AG09319 (cell line): ENCODE measurements at places on chromosomes 11 and 22.

DNA sequence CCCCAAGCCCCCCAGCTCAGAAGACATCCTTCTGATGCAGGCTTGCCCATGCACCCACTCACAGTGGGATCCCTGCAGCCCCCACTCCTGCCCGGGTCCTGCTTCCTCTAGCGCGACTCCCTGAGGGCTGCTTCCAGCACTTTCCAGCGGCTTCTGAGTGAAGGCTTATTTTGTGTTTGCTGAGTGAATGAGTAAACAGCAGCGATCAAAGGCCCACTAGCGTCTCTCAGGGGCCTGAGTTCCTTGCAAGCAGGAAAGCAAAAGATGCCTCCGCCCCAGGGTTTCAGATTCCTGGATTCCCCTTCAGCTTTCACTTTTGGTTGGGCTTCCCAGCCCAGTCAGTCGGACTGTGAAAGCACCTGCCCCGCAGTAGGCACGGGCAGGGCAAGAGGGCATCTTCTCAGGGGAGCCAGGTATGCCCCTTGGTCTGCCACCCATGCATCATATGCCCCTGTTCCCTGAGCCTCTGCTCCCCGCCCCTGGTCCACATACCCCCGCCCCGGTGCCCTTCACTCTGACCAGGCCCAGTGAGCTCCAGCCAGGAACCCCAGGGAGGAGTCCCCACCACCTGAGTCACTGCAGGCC is 9.2 kb downstream of the FADD start:
- no peak for DNase-seq

- DNase-seq: no peak
Measured at GRCh38 chr11:98835335-98835734, 185.4 kb upstream of the CNTN5 start.

GRCh38 chr11:86775361-86775760 is 25.0 kb upstream of the PRSS23 start:
- DNase-seq: no peak

- DNase-seq: no peak
Measured at GRCh38 chr11:61153593-61154095, 7.6 kb downstream of the VPS37C start.

- DNase-seq: no peak
Measured at GRCh38 chr11:36026315-36026968, 82.6 kb downstream of the LDLRAD3 start.

DNA sequence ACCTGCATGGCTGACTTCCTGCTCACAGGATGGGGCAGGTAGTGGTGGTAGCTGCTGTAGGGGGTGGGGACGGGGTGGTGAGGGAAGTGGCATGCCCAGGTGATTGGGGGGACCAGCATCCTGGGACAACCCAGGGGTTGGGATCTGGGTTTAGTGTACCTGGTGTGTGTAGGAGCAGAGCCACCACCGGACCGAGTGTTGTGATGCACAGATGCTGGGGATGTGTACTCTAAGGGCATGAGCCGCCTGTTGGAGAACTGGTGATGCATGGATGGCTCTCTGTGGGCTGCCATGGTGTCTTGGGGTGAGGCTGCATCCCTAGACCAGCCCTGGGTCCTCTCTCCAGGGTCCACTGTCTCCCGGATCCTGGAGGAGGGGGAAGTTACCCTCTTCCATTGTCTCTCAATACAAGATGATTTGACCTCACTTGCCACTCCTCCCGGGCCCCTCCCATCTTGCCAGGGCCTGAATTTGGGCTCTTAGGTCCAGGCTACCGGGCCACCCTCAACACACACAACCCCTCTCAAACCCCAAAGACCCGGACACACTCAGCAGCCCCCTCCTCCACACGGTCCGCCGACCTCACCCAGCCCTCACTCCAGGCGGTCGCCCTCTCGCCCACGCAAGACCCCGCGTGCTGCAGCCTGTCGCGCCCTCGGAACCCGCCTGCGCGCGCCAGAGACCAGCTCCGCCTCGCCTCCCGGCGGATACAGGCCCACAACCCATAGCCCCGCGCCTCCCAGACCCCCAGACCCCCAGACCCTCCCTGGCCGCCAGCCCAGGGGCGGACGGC is 619 bp downstream of the LRRC75B start:
- no peak for DNase-seq

- DNase-seq: no peak
Measured at GRCh38 chr11:34149786-34150185, 44.4 kb downstream of the NAT10 start.

- DNase-seq: no peak
Measured at GRCh38 chr11:37509506-37509905, 911.5 kb upstream of the RAG2 start.

GRCh38 chr11:67458266-67458665 is 3.1 kb downstream of the CABP4 start:
- DNase-seq: no peak

DNA sequence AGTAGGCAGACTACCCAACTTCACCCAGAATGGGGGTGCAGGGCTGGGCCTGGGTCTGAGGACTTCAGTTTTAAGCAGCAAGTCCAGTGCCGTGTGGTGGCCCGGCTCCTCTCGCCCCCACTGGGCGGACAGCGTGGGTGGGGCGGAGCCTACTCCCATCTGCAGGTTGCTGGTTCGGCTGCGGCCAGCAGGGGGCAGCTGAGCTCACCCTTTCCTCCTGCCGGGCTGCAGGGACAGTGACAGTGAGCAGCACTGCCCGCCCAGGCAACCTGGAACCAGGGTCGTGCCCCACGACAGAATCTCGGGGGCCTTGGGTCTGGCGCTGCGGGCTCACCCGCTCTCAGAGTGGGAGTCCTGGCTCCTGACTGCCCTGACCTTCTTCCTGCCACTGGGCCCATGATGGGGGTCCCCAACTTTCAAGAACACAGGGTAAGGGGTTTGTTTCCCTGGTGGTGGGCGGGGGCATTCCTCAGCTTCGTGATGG is 6.2 kb upstream of the NEAT1 start:
- no peak for DNase-seq

DNA sequence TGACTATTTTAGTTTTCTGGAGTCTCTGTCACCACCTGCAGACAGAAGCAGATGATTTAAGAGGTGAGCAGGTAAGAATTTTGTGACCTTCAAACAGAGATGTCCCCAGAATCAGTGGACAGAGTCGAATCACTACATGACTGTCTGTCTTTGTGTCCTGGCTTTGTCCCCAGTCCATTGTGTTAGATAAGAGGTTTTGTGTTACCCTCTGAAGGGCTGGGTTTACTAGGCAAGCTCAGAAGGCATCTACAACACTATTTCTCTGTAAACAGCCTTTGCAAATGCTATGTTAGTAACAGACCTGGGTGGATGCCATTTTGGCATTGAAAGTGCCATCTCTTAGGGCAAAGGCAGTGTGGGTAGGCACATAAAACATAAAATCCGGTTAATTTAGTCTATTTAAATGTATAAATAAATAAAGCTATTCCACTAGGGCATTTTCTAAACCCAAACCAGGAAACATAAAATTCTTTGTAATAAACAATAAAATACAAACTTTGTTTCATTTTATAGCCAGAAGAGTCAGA is 40.3 kb upstream of the CADM1 start:
- no peak for DNase-seq

DNA sequence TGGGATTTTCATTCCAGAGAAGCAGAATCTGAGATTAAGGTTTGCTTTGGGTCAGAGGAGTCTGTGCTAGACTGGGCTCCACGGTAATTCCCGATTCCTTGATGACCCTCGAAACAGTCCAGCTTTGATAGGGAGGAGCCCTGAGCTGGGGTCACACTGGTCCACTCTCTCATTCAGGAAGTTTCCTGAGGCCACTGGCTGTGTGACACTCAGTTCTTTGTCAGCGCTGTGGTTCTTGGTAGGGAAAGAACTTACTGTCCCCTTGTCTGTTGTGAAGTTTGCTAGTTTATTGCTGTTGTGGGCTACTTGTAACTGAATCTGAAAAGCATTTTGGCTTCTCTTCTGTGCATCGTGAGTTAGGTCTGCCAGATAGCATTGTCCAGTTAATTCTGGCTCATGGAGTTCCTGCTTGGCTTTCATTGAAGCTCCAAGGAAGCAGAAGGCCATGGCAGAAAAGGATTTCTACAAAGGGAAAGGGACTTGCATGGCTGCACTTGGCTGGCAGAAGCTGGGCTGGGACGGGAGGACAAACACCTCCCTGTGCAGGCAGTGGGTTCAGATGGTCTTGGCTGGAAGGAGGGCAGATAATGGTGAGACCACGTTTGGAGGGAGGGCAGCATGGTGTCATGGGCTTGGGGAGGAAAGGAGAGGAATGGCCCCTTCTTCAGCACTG is 23.3 kb downstream of the BCR start:
- DNase-seq: no peak

DNA sequence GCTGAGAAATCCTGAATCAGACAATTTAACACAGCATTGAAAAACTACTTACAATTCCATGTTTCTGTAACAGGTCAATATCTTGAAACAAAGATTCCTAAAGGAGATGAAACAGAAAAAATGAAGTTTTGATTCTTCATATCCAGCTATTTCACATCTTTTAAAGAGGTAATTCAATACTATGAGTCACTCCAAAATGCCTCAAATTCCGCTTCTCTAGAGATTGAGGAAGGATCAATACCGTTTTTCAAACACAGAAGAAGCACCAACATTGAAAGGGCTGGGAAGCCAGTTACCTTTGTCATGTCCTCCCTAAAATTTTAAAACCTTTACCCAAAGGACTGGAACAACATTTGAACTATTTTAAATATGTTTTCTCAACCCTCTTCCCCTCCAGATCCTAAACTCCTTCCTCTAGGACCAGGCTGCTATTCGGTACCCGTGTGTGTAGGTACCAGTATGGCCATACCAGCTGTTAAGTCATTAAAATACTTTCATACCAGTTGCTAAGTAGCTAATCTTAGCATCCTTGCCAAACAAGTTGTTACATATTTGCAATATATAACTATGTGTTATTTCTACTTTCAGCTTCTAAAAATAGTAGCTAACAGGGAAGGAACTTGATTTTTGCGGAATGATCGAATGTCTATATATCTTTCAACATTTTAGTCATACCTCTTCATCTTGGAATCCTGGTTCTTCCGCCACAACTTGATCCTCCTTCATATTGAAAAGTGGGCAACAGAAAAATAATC is 2.3 kb downstream of the DMC1 start:
- DNase-seq: no peak

DNA sequence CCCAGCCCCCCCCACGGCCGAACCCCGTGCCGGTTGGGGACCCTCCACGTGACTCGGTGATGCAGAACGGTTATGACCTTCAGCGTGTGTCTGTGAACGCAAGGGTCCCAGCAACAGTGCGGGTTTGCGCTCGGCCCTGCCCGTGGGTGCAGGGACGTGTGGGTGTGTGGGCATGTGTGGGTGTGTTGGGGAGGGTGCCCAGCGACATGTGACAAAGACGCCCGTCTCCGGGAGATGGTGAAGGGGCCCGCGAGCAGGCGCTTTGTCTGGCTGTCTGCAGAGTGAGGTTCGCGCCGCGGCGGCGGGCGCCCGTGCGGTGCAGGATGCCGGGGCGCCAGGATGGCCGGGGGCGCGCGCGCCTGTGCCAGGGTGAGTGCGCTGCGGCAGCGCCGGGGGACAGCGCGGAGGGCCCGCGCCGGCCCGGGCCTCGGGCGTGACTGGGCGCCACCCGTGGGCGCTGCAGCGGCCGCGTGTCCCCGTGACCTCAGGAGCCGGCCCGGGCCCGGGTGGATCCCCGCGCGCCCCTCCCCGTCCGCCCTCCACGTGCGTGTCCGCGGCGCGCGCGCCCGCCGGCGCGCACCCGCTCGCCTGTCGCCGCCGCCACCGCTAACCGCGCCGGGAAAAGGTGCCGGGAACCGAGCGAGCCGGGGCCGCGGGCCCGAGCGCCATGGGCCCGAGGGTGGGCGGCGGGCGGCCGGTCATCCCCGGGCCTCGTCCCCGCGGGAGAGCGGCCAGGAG is at the start of gene LRFN4:
LRFN4 (plus strand) TSS at position 569 of the 738 bp plus-strand sequence. CDS start 681 bp downstream, outside the sequence.
- DNase-seq: no peak
